Activated T-cell treated with anti-CD3 and anti-CD28 coated beads, Interleukin-2, amount 50 U/mL, for 4 hours (primary cell): ENCODE measurements at places on chromosomes 6 and 20. TPM values are rescaled to one million over a fixed set of nuclear protein-coding genes. Genes with fewer than 3 reads are reported as not detected.

GRCh38 chr6:166466178-166467122 lies 83.7 kb upstream of the MPC1 start:
- no peak for DNase-seq

GRCh38 chr6:47345761-47346160 lies 36.1 kb upstream of the TNFRSF21 start:
- no peak for DNase-seq

- DNase-seq, result no peak
Observed at GRCh38 chr6:140082867-140083297, 708.4 kb upstream of the CITED2 start.

DNA sequence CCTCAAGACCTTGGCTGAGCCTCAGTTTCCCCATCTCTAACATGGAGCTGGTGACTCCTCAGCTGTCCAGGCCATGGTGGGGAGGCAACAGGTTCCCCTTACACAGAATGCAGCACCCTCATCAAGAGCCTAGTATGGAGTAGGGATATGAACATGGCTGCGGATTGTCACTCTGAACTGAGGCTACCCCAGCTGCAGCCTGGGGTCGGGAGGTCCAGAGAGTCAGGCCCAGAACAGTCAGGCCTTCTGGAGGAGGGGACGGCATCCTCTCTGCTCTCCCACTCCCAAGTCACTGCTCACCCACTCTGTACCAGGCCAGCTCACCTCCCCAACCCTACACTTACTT lies 1.4 kb upstream of the FOXS1 start:
- no peak for DNase-seq

DNA sequence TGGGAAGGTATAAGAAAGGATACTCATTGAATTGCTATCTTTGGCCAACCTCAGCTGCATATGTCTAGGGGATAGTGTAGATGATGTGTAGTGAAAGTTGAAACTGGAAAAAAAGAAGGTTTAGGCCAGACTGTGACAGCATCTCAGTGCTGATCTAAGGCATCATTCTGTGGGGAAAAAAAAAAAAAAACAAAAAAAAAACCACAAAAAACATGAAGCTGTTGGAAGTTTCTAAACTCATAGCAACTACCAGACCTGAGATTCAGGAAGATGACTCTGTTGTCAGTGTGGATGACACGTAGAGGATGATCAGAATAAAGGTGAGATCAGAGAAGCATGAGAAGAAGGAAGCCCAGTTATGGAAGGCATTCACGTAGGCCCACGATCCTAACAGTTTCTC lies 100.8 kb upstream of the CNKSR3 start:
- DNase-seq, result no peak

FAM83D gene
- total RNA-seq, result 1.3 TPM

DNA sequence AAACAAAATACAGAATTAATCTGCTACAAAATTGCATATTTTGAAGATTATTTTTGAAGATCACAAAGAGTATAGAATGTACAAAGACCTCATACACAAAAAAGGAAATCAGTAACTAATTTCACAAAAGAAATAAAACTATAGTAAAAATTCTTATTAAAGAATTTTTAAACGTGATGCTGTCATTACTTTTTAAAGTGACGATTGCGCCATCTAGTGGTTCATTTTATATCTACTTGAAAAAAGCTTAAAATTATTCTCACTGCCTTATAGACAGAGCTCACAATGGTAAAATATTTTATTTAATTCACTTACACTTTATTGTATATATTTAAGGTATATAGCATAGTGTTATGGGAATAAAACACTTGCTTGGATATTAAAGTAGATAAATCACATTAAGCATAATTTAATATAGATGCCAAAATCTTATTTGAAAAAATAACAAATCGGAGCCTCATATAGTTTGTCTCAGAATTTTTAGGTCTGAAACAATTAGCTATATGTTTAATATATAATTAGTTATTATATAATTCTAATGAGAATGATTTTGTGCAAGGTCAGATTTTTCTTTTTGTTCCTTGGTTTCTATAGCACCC lies 128.8 kb downstream of the PHF3 start:
- DNase-seq, result no peak

GRCh38 chr20:38315290-38315966 lies 11.5 kb downstream of the BPI start:
- DNase-seq, result no peak

- no peak for DNase-seq
Observed at GRCh38 chr6:111686249-111686931, 80.7 kb upstream of the TRAF3IP2 start.

BCAS1 gene
- total RNA-seq, result not detected

PTGIS gene
- total RNA-seq, result 1.6 TPM

DNA sequence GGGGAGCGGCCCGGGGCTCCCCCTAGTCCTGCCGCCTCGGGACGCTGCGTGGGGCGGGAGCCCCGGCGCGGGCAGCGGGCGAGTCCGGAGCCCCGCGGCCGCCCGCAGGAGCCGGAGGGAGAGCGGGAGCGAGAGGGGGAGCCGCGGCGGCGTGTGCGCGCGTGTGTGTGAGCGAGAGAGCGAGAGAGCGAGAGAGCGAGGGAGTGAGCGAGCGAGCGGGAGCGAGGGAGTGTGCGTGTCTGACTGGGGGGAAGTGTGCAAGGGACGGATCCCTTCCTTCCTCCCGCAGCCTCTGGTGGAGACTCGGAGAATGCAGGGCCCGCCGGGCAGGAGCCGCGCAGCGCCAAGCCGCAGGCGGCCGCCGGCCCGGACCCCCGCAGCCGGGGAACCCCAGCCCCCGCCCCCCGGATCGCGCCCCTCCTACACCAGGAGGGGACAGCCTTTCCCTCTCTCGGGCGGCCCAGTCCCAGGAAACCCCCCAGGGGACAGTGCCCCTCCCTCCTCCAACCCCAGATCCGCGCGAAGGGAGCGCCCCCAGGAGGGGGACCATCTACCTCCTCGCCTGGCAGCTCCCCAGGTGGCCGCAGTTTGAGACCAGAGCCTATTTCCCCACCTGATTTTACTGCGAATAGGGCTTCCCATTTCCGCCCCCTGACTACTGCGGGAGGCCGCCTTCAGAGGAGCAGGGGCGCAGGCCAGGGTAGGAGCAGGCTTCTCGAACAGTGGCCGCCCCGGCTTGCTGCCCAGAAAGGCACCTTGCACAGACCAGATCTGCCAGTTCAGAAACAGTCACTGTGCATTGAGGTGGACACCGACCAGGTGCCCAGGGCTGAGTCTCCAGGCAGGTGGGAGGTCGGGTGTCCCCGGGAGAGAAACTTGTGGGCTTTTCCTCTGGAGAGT lies at the start of gene CDH22:
Gene CDH22 (minus strand): TSS at position 241 of the 900 bp plus-strand sequence. CDS start 57,204 bp downstream, outside the sequence.
- DNase-seq, result peak; percentile 20

GRCh38 chr20:53794529-53795115 lies 201.0 kb upstream of the ZNF217 start:
- DNase-seq, result no peak

- no peak for DNase-seq
Observed at GRCh38 chr20:57590485-57591288, 29.5 kb downstream of the ZBP1 start.

GRCh38 chr20:45052698-45053429 lies 48.1 kb downstream of the KCNS1 start:
- DNase-seq, result no peak

TSHZ2 gene
- total RNA-seq, result 8.4 TPM

POU5F1 gene
- total RNA-seq, result 0.63 TPM

DNA sequence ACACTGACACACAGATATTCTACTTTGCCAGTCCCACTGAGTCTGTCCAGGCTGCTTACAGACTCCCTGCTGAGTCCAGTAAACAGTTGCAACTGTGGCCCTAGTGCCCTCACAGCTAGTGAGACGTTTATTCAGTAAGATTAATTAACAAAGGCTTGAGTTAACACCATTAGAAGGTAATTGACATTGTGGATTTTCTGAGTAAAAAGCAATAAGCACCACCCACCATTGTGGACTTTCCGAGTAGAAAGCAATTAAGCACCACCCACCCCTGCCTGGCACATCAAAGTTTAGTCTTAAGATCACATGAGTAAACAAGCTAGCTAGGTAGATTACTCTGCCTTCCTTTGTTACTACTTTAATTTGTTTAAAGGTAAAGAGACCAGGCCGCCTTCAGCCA lies 408.6 kb upstream of the IMPG1 start:
- no peak for DNase-seq

LY6G5C gene
- total RNA-seq, result 3.8 TPM

GRCh38 chr6:35893246-35893645 lies 27.7 kb downstream of the SRPK1 start:
- no peak for DNase-seq

ZC2HC1B gene
- not detected for total RNA-seq

- no peak for DNase-seq
Observed at GRCh38 chr6:22830463-22830862, 261.1 kb downstream of the HDGFL1 start.

DNA sequence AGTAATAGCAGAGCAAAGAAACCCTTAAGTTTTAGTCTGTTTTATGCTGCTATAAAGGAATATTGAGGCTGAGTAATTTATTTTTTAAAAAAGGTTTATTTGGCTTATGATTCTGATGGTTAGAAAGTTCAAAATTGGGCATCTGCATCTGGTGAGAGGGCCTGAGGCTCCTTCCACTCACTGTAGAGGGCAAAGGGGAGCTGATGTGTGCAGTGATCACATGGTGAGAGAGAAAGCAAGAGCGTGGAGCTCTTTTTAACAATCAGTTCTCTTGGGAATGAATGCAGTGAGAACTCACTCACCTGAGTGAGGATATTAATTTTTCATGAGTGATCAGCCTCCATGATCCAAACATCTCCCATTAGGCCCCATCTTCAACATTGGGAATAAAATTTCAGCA lies 36.4 kb upstream of the SAMD3 start:
- no peak for DNase-seq

NOL4L gene
- total RNA-seq, result 6.3 TPM

- DNase-seq, result no peak
Observed at GRCh38 chr20:50399917-50400704, 110.1 kb upstream of the PTPN1 start.

- no peak for DNase-seq
Observed at GRCh38 chr6:47631269-47631772, 67.1 kb upstream of the ADGRF4 start.

GRCh38 chr6:24908650-24909035 lies 27.1 kb downstream of the RIPOR2 start:
- DNase-seq, result no peak

DNA sequence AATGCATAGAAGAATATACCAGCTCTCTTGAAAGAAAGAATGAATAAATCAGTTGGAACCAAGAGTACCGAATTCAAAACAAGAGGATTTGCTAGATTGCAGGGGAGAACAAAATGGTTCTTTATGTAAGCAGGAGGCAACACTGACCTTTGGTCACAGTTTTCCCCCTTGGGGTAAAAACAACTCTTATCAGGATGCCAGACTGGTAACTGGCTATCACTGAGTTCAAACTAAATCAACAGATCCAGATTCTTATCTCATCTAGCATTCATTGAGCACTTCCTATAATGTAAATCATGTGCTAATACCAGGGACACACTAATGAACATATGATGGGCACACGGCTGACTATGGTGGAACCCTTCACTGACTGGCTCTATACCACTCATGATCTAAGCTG lies 4.8 kb upstream of the IL17F start:
- DNase-seq, result no peak

DNA sequence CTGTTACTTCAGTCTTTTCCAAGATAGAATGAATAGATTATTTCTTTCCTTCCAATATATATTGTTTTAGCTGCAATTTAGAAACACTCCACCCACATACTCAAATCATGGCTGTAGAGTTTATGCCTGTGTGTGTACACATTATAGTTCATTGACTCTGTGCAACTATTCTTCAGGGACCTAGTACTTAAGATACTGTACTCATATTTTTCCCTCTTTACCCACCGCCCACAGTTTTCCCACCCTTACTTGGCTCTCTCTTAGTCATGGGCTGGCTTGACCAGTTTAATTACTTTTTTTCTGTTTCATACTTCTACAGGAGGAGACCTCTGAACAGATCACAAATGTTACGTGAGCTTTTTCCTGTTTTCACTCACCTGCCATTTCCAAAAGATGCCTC lies 30.4 kb downstream of the C6orf89 start:
- DNase-seq, result no peak

DNA sequence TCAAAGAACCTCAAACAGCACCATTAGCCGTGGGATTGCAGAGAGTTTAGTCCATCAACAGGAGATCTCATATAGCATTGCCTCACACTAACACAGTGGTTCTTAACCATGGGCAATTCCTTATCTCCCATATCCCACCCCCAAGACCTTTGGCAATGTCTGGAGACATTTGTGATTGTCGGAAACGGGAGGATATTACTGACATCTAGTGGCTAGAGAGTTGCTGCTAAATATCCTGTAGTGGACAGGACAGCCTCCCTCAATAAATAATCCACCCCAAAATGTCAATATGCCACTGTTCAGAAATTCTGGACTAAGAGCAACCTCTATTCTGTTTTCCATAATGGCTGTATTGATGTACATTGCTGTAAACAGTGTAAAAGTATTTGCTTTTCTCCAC lies 210.1 kb upstream of the CCN2 start:
- no peak for DNase-seq

GRCh38 chr20:49636447-49636846 lies 68.5 kb upstream of the PTGIS start:
- no peak for DNase-seq

DNA sequence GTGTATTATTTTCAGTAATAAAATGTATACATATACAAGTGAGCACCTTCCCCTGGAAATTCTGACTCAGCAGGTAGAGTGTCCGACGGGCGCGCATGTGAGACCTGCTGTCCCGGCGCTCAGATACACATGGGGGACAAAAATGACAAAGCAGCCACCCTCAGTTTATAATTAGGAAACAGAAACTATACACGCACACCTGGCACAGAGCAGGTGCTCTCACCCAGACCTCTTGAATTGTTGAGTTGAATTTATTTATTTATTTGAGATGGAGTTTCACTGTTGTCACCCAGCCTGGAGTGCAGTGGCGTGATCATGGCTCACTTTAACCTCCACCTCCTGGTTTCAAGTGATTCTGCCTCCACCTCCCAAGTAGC lies 180.4 kb downstream of the ZDHHC14 start:
- DNase-seq, result no peak

DNA sequence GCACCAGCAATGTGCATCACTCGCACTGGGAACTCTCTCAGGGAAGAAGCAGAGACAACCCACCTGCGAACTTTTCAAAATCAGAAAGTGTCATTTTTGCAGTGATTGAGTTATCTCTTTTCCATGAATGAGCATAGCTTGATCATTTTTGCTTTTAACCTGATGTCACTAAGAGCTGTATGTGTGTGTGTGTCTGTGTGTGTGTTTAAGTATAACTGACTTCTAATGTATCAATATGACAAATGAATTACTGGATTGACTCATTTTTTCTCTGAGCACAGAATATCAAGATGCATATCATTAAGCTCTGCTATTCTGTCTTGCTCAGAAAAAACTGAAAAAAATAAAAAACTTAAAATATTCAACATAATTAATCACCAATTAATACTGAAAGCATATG lies 548.9 kb upstream of the MARCKS start:
- no peak for DNase-seq

DNA sequence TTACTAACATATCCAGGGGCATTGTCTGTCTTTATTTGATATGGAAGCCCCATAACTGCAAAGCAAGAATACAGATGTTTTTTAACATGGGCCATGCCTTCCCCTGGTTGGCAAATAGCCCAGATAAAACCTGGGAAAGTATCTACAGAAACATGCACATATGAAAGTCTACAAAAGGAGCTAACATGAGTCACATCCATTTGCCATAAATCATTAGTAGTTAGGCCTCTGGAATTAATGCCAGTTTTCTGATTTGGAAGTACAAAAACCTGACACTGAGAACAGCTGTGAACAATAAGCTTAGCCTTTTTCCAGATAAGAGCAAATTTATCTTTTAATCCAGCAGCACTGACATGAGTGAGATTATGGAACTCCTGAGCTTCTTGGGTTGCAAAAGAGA lies 418.0 kb upstream of the IMPG1 start:
- no peak for DNase-seq

CAGE1 gene
- 0.10 TPM for total RNA-seq

GRCh38 chr6:138088326-138088762 lies 18.9 kb downstream of the PERP start:
- no peak for DNase-seq
